ENCODE measurements at places on chromosomes 4 and X.

DNA sequence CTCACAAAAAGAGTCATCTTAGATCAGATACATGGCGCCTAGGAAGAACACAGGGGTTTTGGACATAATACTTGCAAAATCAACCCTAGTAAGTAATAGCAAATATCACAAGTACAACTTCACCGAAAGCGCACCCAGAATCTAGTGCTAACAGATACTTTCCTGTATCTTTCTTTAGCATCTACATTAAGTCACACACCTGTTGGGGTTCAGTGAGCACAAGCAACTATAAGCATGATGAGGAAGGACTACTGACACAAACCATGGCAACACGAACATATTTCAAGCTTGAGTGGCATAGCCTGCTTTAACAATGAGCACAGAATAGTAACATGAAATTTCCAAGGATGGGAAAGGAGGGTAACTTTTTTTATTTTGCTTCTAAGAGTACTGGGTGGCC, 116.1 kb downstream of the GPC3 start:
- no peak overlapping the region for H3K27ac ChIP-seq
- no peaks in the 10 kb centered on the region for H3K36me3 ChIP-seq
- H3K4me3 ChIP-seq: no peak overlapping the region
- no peaks in the 10 kb centered on the region for H3K4me1 ChIP-seq

DNA sequence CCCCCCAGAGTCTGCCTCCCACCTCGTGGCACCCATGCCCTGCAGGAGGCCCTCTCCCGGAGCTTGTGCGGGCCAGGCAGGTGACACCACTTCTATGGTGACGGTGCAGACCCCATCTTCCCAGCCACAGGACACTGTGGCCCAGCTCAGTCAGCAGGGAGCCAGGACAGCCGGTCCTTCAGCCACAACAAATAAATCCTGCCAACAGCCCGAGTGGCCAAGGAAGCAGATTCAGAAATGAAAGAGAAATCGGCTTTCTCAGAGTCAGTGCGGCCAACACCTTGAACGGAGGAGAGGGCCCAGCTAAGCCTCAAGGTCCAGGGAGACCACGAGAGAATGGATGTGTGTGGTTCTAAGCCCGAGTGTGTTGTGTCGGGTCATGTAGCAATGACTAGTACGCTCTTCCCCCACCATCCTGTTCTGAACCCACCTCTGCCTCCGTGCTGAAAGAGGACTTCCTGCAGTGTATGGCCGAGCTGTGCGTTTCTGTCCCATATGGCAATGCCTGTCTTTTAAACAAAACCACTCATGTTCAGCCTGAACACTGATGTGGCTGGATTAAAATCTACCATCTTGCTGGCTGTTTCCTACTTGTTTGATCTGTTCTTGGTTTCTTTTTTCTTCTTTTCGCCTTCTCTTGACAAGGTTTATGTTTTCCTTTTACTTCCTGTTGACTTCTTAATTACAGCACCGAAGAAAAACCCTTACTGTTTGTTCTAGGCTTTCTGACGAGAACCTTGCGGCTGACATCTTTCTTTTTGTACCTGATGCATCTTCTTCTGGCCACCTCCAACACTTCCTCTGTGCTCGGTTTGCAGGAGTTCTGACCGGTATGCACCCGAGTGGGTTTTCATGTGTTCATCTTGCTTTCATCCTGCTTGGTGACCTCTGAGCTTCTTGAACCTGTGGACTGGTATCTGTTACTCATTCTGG, 53.1 kb downstream of the GAK start:
- no peaks in the 10 kb centered on the region for H3K27me3 ChIP-seq
- H3K36me3 ChIP-seq: peaks cover 68% of the 10 kb centered on the region
- H3K4me3 ChIP-seq: no peak overlapping the region
- H3K27ac ChIP-seq: no peak overlapping the region
- no peak for DNase-seq

DNA sequence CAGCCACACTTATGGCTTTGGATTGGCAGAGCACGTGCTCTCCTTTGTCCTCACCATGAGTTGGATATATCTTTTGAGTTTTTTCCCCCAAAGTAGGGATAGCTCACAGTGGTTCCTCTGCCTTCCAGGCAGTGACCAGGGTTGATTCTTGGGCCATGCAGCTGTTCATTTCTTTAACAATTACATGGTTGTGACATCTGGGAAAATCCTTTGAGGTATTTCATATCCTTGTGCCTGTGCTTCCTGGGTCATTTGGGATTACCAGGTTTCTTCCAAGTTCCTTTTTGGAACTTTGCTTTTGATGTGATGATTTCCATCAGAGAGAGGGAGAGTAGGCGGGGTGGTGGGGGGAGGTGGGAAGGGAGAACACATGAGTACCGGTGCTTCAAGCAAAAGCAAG, 15.6 kb downstream of the BCORL1 start:
- no peak overlapping the region for H3K4me3 ChIP-seq
- H3K36me3 ChIP-seq: no peaks in the 10 kb centered on the region
- no peak overlapping the region for H3K27ac ChIP-seq
- peaks cover 13% of the 10 kb centered on the region for H3K4me1 ChIP-seq
- no peaks in the 10 kb centered on the region for H3K27me3 ChIP-seq
- no peak for DNase-seq

GRCh38 chr4:106238820-106239420, 77.1 kb downstream of the TBCK start:
- H3K4me3 ChIP-seq: no peak overlapping the region
- H3K4me1 ChIP-seq: no peaks in the 10 kb centered on the region
- no peak overlapping the region for H3K27ac ChIP-seq
- DNase-seq: no peak
- peaks cover 26% of the 10 kb centered on the region for H3K36me3 ChIP-seq

DNA sequence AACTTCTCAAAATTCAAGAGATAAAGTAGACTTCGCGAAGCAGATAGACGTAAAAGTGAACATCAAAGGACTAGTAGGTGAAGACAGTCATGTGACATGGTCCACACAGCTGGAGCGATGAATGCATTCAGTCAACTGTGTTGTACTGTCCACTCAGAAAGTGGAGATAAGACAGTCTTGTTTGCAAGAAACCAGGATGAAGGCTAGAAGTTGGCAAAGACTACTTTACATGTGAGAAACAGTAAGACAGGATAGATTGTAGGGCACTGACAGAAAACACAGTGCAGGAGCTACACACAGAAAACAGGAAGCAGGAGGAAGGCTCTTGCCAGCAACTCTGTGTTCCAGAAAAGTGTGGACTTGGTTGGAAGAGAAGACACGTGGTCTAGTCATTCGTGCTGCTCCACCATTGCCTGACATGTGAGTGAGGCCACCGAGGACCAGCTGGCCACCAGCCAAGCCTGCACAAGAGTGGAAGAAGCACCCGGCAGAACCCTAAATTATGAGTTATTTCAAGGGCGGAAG, 78.9 kb downstream of the FAT1 start:
- no peaks in the 10 kb centered on the region for H3K27me3 ChIP-seq
- H3K36me3 ChIP-seq: no peaks in the 10 kb centered on the region
- no peak for DNase-seq
- H3K4me3 ChIP-seq: no peak overlapping the region
- H3K4me1 ChIP-seq: peaks cover 9% of the 10 kb centered on the region
- no peak overlapping the region for H3K27ac ChIP-seq

DNA sequence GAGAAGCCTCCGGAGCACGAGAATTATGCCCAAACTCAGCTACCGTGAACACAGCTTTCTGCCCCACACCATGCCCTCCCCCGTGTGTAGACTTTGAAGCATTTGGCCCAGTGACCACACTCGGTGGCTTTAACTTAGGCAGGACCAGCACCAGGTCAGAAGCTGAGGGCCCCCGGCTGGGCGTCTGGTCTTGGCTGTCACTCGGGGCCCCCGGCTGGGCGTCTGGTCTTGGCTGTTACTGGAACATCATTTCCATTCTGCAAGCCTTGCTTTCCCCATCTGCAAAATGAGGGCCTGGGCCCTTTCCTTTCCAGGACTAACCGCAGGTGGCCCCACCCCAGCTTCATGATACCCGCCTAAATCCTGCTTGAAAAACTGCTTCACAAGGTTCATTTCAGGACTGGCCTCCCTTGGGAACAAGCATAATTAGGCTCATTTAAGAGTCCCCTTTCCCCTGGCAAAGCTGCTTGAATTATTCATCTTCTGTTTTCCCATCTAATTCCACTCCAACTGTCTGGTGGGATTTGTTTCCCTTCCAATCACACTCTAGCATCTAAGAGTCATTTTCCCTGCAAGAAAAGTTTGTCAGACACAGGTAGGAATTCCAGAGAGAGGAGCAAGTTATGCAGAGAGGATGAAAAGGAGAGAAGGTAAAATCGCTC, 82.5 kb downstream of the WFS1 start:
- no peak for DNase-seq
- no peaks in the 10 kb centered on the region for H3K36me3 ChIP-seq
- no peak overlapping the region for H3K27ac ChIP-seq
- no peak overlapping the region for H3K4me3 ChIP-seq
- peaks cover 57% of the 10 kb centered on the region for H3K27me3 ChIP-seq

GRCh38 chrX:153851981-153852380, 21.6 kb upstream of the PDZD4 start:
- H3K27ac ChIP-seq: no peak overlapping the region
- no peaks in the 10 kb centered on the region for H3K36me3 ChIP-seq
- no peak overlapping the region for H3K4me3 ChIP-seq
- no peaks in the 10 kb centered on the region for H3K4me1 ChIP-seq
- DNase-seq: no peak
- no peaks in the 10 kb centered on the region for H3K27me3 ChIP-seq

DNA sequence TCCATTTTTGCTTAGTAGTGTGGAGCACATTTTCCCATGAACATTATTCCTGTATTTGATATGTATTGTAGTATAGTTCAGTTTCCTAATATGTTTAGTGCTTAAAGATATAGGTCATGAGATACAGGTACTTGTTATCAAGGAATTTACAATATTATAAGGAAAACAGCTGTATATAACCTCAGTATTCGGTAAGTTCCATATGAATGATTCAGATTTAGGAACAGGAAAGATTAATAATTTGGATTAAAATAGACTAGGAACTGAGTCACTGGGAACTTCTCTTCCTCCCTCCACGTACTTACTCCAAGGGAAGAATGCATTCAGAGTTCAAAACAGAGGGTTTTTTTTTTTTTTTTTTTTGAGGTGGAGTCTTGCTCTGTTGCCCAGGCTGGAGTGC, 20.0 kb downstream of the DIAPH2 start:
- peaks cover 13% of the 10 kb centered on the region for H3K4me1 ChIP-seq
- no peaks in the 10 kb centered on the region for H3K36me3 ChIP-seq
- no peak overlapping the region for H3K27ac ChIP-seq
- H3K4me3 ChIP-seq: no peak overlapping the region

- no peaks in the 10 kb centered on the region for H3K27me3 ChIP-seq
- peaks cover 67% of the 10 kb centered on the region for H3K4me1 ChIP-seq
- no peak for DNase-seq
- H3K4me3 ChIP-seq: no peak overlapping the region
- no peak overlapping the region for H3K27ac ChIP-seq
- no peaks in the 10 kb centered on the region for H3K36me3 ChIP-seq
These were observed 83.3 kb downstream of the CLDN34 start for GRCh38 chrX:10050481-10050880.

GRCh38 chr4:13202701-13203100, 281.4 kb downstream of the RAB28 start:
- H3K27ac ChIP-seq: no peak overlapping the region
- H3K4me3 ChIP-seq: no peak overlapping the region
- no peaks in the 10 kb centered on the region for H3K36me3 ChIP-seq
- H3K27me3 ChIP-seq: no peaks in the 10 kb centered on the region

GRCh38 chr4:24209131-24209530, 319.3 kb upstream of the PPARGC1A start:
- no peaks in the 10 kb centered on the region for H3K4me1 ChIP-seq
- DNase-seq: no peak
- H3K36me3 ChIP-seq: no peaks in the 10 kb centered on the region
- H3K4me3 ChIP-seq: no peak overlapping the region
- no peak overlapping the region for H3K27ac ChIP-seq

DNA sequence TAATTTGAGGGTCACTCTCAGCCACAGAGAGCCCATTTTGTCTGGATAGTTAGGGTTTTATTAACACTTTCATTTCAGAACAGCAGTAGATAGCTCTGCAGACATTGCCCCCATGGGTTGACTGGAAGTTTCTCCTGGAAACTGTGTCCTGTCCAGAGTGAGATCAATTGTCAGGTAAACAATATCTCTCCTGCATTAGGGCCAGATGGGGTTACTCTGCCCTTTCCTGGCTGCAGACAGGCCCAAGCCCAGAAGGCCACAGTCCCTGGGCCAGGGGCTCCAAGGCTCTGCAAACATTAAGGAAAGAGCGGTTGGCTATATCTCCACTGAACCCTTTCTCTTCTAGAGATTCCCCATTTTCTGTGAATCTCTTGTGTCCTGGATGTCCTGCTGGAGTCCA, 436.8 kb upstream of the PRKX start:
- H3K4me1 ChIP-seq: no peaks in the 10 kb centered on the region
- H3K36me3 ChIP-seq: no peaks in the 10 kb centered on the region
- no peaks in the 10 kb centered on the region for H3K27me3 ChIP-seq
- DNase-seq: no peak
- no peak overlapping the region for H3K4me3 ChIP-seq

- no peaks in the 10 kb centered on the region for H3K36me3 ChIP-seq
- H3K27ac ChIP-seq: no peak overlapping the region
- DNase-seq: no peak
These were observed 71.7 kb downstream of the SLC2A9 start for GRCh38 chr4:9949573-9949972.

DNA sequence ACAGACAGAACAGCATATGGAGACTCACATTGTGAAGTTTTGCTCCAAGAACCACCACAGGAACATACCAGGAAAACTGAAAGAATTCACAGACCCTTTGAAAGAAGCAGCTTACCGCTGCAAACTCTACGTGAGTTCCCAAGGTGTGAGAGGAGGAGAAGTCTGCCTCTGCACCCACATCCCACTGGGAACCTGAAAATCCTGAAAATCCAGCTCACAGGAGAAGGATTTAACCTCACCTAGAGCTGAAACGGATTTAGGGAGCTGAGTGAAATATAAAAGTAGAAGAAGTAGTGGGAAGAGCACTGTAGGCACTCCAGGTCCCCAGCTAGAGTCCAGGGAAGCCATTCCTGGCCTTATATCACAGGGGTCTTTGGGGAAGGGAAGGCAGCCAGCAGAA, 80.0 kb downstream of the FHIP1A start:
- no peak overlapping the region for H3K27ac ChIP-seq
- H3K4me1 ChIP-seq: no peaks in the 10 kb centered on the region
- no peaks in the 10 kb centered on the region for H3K27me3 ChIP-seq
- no peak overlapping the region for H3K4me3 ChIP-seq
- H3K36me3 ChIP-seq: no peaks in the 10 kb centered on the region
- no peak for DNase-seq

DNA sequence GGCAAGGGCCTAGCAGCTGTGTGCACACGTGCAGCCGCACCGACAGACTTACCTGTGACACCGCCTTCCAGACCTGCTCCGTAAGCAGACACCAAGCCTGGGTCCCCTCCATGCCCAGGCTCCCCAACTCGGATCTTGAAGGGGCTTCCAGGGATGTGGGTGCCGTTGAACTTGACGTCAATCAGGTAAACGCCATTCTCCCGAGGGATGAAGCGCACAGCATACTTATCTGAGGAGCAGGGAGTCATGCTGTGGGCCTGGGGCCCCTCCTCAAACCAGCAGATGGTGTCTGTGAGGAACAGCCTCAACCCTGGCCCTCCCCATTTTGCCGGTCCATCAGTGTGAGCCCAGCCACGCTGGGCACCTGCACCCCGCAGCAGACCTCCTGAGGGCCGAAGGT, 24.5 kb downstream of the FLNA start:
- no peak for DNase-seq
- peaks cover 61% of the 10 kb centered on the region for H3K36me3 ChIP-seq
- H3K27me3 ChIP-seq: no peaks in the 10 kb centered on the region
- H3K4me3 ChIP-seq: no peak overlapping the region
- no peaks in the 10 kb centered on the region for H3K4me1 ChIP-seq

- H3K27ac ChIP-seq: no peak overlapping the region
- no peaks in the 10 kb centered on the region for H3K36me3 ChIP-seq
- no peaks in the 10 kb centered on the region for H3K4me1 ChIP-seq
These were observed 12.4 kb upstream of the TMPRSS11E start for GRCh38 chr4:68434836-68435235.

Data from tibial artery (tissue), 4 donors.